ENCODE measurements at places on chromosomes 13 and 19. TPM values are rescaled to one million over a fixed set of nuclear protein-coding genes. Genes with fewer than 3 reads are reported as not detected.

Gene UCHL3
- total RNA-seq = 30.9 TPM

Gene PRR20D
- total RNA-seq = not detected

Gene AMH
- total RNA-seq = 0.33 TPM

Gene TLE2
- total RNA-seq = 3.8 TPM

Gene C1QTNF9B
- 0.83 TPM for total RNA-seq

Gene EEF1AKMT1
- 7.6 TPM for total RNA-seq

Gene IQCN
- 0.83 TPM for total RNA-seq

Gene GAPDHS
- not detected for total RNA-seq

Gene ZNF582
- total RNA-seq = 4.1 TPM

Gene PTGIR
- total RNA-seq = 16.5 TPM

Gene FGF9
- total RNA-seq = 0.33 TPM

Gene CAPN12
- 0.50 TPM for total RNA-seq

Gene RYR1
- under 0.01 TPM for total RNA-seq

Gene IGFL2
- not detected for total RNA-seq
